Inflammatory macrophage treated with lipopolysaccharide for 4 hours (primary cell): ENCODE measurements at places on chromosomes 6 and 20.

DNA sequence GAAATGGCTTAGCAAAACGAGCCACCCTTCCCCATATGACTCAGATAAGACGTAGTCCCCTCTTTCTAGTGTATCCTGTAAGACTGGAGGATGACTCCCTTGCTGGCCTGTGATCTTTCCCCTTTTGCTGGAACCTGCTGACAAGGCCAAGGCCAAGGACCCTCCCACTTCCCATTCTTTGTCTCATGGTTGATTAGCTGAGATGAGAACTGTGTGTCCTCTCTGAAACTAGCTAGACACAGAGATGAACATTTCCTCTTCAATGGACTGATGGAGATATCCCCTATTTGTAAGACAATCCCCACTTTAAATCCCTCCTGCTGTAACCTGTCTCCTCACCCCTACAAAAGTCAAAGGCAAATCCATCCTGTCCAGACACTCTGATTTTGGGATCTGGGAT is 33.4 kb upstream of the SCRT2 start:
- peak; percentile 5 for DNase-seq

DNA sequence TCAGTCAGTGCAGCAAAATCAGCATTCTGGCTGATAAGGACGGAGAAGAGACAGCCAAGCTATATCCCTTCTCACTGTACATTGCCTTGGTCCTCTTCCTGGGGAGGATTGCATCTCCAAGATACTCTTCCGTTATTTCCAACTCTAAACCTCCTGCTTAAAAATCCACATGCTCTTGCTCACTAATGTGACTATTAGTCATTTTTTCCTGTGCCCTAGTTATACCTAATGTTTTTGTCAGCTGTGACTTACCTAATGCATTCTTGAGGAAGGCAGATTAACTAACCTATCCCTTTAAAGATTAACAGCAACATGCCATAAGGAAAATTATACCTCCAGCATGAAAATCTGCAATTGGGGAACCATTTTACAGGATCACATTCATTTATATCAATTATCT is 317.6 kb downstream of the BTBD9 start:
- DNase-seq: no peak

DNA sequence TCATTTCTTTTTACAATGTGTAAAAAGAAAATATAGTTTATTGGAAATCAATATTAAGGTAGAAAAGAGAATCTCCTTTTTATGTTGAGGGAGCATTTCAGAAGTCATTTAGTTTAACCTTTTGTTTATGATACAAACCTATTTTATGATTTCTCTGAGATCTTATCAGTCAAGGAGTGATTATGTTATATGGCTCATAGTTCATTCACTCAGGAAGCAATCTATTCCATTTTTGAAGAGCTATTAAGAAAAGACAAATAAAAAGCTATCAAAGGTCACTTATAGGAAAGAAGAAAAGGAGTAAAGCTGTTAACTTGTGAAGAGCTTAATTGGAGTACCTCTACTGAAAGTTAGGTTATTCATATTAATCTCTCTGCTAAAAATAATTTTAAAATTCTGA is 526.6 kb upstream of the JAG1 start:
- no peak for DNase-seq

DNA sequence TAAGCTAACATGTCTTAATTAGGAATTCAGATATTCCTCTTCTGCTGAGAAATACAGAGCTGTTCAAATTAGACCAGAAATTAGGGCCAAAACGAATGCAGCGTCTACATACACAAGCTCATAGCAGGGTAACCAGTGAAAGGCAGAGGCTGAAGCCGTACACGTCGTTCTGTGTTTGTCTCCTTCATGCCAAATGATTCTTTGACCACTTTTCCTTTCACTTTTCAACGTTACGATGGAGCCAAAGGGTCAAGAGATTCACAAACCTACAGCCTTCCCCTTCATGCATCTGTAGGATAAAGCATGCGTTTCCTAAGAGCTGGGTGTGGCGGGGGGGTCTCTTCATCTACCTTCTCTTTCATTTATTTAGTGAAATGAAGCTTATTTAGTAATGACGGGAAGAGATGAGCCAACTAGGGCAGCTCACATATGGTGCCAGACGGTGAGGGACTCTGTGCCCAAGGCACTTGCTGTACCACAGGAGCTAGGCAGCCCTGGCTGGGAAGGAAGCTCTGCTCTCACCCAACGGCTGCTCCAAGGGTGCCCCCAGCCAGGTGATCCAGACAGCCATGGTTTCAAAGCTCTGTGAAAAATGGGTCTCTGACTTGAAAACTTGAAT is 178.0 kb downstream of the ATXN1 start:
- DNase-seq: no peak

DNA sequence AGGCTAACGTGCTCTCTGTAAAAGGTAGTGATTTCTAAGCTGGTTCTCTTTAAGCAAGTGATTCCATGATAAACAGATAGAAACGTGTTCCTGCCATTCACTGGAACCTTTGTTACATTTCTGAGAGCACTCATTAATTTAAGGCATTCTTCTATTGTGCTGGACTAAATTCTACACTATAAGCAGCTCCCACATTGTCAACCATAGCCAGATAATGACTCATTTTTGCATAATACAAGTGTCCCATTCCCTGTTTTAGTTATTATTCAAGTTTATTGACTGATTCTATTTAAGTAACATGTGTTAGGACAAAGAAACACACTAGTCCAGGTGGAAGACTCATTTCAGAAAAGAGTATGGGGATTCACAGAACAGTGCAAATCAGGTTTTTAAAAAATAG is 13.5 kb upstream of the XRN2 start:
- no peak for DNase-seq

GRCh38 chr20:45008521-45009049 is 42.3 kb downstream of the STK4 start:
- DNase-seq: no peak
